Activated B cell treated with CpG ODN at 0.5 μM for 24 hours (primary cell): ENCODE measurements at places on chromosomes 2 and 18. TPM values are rescaled to one million over a fixed set of nuclear protein-coding genes. Genes with fewer than 3 reads are reported as not detected.

GRCh38 chr2:45256867-45257641 lies 247.8 kb upstream of the SIX2 start:
- DNase-seq: no peak

- DNase-seq: peak; percentile 14
Measured at GRCh38 chr2:100252811-100253698, 69.2 kb downstream of the LONRF2 start.

DNA sequence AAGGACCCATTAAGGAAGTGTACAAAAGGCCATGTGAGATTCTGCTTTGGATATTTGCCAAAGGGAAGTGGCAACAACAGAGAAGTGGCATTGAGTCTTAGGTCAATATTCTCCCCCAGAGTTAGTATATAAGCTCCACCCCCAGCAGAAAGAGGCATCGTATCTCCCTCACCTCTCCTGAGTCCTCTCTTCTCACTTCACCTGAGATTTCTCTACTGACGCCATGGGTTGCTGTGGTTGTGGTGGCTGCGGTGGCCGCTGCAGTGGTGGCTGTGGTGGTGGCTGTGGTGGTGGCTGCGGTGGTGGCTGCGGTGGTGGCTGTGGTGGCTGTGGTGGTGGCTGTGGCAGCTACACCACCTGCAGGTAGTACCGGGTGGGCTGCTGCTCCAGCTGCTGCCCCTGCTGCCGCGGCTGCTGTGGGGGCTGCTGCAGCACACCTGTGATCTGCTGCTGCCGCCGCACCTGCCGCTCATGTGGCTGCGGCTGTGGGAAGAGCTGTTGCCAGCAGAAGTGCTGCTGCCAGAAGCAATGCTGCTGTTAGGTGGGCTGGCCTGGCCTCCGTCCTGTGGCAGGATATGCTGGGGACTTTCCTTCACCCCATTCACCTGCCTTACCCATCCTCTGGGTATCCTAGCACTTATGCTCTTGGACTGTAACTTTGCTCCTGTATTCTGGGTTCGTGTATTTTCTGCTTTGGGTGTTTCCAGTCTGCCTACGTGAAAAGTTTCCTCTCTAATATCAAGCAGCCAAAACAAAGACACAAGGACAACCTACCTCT lies 5.9 kb downstream of the SCYGR3 start:
- DNase-seq: no peak

DNA sequence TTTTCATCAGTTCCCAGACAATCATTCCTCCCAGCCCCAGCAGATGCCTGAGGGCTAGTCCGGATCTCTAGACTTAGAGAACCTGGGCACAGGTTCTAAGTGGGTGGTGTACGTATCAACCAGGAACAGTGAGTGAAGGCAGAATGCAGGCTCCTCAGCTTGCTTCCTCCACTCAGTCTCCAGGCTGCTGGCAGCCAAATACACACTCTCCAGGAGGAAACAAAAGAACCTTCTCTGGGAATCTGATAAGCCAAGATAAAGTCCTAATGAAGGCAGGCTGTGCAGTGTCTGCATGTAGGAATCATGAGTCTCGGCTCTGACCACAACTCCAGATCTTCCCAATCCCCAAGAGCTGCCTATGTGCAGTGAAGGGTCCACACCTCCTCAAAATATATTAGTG lies 245.7 kb downstream of the SP3 start:
- DNase-seq: no peak

Gene SLC20A1
- 46.9 and 54.6 TPM in 2 replicates for total RNA-seq
